ENCODE measurements at places on chromosomes 2 and 18. TPM values are rescaled to one million over a fixed set of nuclear protein-coding genes. Genes with fewer than 3 reads are reported as not detected.

Gene CFC1
- total RNA-seq, result not detected

Gene FHOD3
- total RNA-seq, result 290 TPM

Gene IL36RN
- total RNA-seq, result not detected

Gene COX5B
- total RNA-seq, result 1,109 TPM

Gene KCNG2
- total RNA-seq, result 1.5 TPM

Gene MAP3K19
- not detected for total RNA-seq

Gene LMAN1
- total RNA-seq, result 66.8 TPM

Gene WNT6
- total RNA-seq, result 1.3 TPM

Gene THAP4
- total RNA-seq, result 68.6 TPM

Gene KCNS3
- 2.0 TPM for total RNA-seq

Gene SERPINB12
- not detected for total RNA-seq

DNA sequence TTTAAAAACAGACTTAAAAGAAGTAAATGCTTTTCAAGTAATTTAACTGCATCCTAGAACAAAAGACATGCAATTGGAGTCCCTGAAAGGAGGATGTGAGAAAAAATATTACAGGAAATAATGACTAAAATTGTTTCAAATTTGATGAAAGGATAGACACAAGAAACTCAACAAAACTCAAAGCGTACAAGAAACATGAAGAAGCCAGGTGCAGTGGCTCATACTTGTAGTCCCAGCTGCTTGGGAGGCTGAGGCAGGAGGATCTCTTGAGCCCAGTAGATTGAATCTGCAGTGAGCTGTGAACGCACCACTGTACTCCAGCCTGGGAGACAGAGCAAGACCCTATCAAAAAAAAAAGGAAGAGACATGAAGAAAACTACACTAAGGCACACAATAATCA is 118.1 kb upstream of the SLC39A10 start:
- DNase-seq, result no peak

DNA sequence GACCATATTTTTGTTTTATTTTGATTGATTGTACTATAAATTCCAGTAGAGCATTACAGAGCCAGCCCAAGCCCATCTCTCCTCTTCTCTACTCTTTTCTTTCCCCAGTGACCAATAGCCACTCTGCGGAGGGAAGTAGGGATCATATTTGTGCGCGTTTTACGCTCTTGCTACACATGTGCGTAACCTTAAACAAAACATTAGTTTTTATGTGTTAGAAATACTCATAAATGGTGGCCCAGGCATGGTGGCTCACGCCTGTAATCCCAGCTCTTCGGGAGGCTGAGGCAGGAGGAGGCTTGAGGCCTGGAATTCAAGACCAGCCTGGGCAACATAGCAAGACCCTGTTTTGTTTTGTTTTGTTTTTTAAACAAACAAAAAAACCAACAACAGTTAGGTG is 31.3 kb downstream of the HPCAL1 start:
- DNase-seq, result no peak

GRCh38 chr2:86039178-86039962 is 66.3 kb downstream of the POLR1A start:
- no peak for DNase-seq

GRCh38 chr2:111039628-111040383 is 80.9 kb upstream of the BCL2L11 start:
- no peak for DNase-seq

DNA sequence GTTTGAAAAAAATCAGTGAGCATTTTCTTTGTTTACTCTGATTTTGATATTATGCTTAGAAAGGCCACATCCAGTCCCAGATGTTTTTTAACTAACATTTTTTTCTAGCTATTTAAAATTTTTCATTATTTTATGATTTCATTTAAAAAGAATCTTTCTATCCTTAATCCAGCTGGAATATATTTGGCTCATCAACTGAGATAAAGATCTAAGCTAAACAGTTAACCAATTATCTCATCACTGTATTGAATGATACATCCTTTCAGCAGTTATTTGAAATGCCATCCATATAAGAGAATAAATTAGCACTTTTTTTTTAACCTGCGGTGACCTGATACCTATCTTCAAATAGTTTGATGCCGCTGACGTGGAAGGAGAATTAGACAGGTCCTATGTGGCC is 245.5 kb upstream of the COPS8 start:
- DNase-seq, result no peak

DNA sequence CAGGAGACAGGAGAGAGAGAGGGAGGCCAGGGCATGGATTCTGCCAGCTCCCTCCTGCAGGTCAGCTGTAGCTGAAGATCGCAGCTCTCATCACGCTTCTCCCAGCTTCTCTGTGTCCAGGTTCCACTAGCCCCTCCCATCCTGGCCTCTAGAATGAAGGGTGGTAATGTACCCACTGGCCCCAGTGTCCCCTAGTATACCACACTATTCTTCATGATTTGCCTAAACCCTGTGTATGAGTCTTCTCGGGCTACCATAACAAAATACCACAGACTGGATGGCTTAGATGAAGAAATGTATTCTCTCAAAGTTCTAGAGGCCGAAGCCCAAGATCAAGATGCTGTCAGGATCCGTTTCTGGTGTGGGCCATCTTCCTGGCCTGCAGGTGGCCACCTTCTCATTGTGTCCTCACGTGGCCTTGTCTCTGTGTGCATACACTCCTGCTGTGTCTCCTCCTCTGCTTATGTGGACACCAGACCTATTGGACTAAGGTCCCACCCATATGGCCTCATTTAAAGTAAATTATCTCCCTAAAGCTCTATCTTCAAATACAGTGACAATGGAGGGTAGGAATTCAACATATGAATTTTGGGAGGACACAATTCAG is 77.3 kb downstream of the TNFRSF11A start:
- DNase-seq, result no peak

GRCh38 chr2:109521233-109522062 is 92.3 kb downstream of the SEPTIN10 start:
- no peak for DNase-seq

- peak; percentile 69 for DNase-seq
Observed at GRCh38 chr2:212538305-212539071, at the start of gene ERBB4. Gene ERBB4, minus strand, starts transcription at chr2:212538802. Its CDS starts 272 bp downstream, at chr2:212538530.

GRCh38 chr2:232239951-232240681 is 138.4 kb upstream of the ALPP start:
- no peak for DNase-seq

GRCh38 chr2:197453914-197454398 is 604 bp downstream of the COQ10B start:
- DNase-seq, result no peak

DNA sequence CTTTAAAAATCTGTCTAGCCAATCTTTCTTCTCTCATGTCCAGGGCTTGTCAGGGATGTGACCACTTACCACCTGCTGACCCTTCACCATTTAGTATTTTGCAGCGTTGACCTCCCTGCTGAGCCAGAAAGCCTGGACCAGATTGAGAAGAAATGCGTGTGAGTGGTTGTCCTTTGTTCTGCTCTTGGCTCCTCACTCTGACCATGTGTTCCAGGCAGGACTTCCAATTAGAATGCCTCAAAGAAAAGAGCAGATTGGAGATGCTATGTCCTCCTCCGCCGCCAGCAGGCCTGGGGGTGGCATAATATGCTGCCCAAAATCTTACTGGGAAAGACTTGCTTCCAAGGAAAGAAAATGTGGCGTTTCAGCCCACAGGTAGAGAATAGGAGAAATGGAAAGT is 894.1 kb downstream of the SLC4A3 start:
- no peak for DNase-seq

GRCh38 chr2:82139979-82140611 is 1835.5 kb upstream of the LRRTM1 start:
- DNase-seq, result no peak

GRCh38 chr2:205409411-205409810 is 272.9 kb upstream of the NRP2 start:
- no peak for DNase-seq

DNA sequence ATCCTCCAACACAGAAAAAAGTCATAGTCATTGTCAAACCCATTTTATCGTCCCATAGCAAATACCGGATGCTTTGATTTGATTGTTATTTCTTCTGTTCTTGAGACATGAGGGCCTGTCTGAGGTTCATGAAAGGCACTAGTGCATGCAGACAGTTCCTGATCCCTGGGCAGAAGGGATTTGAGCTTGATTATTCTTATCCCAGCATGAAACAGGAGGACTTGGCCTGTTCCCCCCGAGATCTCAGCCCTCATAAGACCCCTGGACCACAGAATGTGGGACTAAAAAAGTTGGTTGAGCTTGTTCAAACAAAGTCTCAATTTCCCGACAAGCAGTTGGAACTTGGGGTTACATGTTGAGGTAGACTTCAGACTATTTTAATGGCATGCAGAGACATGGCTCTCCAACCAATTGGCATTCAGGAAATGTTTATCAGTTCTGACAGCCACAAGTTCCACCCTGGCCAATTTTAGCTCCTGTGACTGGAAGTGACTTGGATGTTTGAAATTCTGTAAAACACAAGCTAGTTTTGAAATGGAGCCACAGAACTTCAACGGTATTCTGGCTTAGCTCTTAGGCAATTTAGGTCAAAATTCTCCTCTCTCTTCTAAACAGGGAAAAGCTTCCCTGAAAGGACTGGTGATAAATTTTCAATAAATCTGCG is 366.9 kb upstream of the SLC14A2 start:
- no peak for DNase-seq

DNA sequence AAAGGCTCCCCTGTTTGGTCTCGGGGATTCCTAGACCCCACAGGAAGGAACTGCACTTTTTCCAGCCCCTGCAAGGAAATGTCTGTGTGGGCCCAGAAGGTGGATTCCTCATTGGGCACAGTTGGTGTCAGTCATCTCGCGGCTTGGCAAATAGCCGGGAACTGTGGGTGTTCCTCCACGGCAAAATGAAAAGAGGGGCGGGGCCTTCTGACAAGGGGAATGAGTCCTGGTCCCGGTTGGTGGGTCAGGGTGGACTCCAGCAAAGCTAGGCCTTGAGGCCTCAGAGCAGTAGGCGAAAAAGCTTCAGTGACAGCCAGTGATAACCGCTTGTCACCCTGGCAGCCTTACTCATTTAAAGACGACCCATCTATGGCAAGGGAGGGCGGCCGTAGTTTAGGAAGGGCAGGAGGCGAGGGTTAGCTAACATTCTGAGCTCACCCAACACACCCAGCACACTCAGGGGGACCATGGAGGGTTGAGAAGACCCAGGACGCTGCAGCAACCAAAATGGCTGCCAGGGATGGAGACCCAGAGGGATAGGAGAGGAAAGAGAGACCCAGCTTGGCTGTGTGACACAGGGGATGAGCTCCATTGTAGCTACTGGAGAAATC is 16.5 kb downstream of the SLC4A3 start:
- DNase-seq, result peak; percentile 41

DNA sequence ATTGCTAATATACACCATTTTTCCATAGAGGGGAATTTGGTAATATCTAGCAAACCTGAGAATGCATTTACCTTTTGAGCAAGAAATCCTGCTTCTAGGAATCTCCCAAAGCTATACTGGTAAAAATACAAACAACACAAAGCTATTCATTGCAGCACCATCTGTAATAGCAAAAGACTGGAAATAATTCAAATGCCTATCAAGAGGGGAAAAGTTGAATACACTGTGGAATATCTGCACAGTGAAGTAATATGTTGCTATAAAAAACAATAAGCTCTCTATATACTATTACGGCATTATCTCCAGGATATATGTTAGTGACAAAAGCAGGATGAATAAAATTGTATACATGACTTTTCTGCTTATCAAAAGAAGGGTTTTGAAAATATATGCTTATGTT is 112.3 kb upstream of the CHAC2 start:
- DNase-seq, result no peak

GRCh38 chr2:79950526-79950925 is 354.0 kb downstream of the LRRTM1 start:
- DNase-seq, result no peak

GRCh38 chr2:210536973-210537650 is 19.3 kb upstream of the CPS1 start:
- no peak for DNase-seq

DNA sequence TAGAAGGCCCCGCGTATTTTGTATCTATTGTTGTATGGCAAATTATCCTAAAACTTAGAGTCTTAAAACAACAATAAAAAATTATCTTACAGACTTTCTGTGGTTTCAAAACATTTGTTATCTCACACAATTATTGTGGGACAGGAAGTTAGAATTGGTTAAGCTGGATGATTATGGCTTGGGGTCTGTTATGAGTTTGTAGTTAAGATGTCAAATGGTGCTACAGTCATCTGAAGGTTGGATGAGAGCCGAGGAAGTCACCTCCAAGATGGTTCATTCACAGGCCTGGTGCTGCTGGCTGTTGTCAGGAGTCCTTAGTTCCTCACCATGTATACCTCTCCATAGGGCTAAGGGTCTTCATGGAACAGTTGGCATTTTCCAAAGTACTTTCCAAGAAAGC is 175.6 kb upstream of the FANCL start:
- no peak for DNase-seq

GRCh38 chr2:173652311-173652710 is 297.6 kb downstream of the CDCA7 start:
- no peak for DNase-seq

GRCh38 chr2:59034106-59034505 is 793.0 kb upstream of the FANCL start:
- no peak for DNase-seq

DNA sequence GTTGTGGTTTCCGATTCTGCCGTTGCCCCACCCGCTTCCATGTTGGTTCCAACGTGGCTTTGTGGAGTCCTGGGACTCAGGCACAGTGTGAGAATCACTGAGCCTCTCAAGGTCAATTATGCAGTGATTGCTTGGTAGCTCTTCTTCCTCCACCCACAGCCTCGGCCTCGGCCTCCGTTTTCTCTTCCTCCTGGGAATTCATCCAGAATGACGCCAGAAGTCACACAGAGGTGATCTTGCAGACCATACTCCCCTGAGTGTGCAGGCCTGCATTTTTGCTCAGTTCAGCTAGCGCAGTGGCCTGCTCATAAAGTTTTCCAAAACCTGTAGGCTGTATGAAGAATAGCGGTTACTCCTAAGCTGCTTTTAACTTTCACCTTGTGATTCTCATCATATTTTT is 273.3 kb downstream of the GBX2 start:
- no peak for DNase-seq

DNA sequence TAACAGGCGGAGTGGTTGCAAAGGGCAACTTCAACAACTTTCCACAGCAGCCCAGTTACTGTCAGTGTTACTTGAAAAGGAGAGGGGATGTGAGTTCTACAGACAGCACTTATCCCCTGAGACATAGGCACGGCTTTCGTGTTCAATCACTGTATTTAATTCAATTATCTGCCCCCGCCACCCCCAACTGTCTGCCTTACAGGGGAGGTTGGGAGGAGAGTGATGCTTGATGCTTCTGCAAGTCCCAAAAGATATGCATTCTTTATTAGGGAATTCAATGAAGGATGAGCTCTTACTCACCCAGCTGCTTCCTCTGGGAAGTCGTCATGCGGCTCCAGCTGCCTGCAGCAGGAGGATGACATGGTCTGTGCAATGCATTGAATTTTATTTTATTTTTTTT is 639.9 kb downstream of the DCC start:
- no peak for DNase-seq

DNA sequence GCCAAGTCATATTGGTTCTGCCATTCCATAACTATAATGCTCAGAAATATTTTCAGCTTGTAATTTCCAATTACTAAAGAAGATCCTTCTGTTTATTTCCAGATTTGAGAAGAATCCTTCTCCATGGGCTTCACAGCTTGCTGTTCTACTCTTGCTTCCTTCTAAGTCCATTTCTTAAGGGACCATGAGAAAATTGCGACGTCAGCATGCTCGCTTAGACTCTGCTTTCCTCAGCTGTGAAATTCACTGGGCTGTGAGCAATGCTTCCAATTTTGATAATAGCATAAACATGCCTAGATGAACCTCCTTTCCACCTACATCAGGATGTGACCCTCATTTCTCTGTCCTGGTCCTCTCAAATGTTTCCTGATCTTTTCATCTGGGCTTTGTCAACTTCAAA is 145.3 kb upstream of the CDH20 start:
- no peak for DNase-seq

- DNase-seq, result no peak
Observed at GRCh38 chr2:17363846-17364245, 154.4 kb downstream of the RAD51AP2 start.
